ENCODE measurements at places on chromosomes 3 and 15.
A peak's percentile ranks its signal among the peaks of the same experiment; 100 is the strongest.

DNA sequence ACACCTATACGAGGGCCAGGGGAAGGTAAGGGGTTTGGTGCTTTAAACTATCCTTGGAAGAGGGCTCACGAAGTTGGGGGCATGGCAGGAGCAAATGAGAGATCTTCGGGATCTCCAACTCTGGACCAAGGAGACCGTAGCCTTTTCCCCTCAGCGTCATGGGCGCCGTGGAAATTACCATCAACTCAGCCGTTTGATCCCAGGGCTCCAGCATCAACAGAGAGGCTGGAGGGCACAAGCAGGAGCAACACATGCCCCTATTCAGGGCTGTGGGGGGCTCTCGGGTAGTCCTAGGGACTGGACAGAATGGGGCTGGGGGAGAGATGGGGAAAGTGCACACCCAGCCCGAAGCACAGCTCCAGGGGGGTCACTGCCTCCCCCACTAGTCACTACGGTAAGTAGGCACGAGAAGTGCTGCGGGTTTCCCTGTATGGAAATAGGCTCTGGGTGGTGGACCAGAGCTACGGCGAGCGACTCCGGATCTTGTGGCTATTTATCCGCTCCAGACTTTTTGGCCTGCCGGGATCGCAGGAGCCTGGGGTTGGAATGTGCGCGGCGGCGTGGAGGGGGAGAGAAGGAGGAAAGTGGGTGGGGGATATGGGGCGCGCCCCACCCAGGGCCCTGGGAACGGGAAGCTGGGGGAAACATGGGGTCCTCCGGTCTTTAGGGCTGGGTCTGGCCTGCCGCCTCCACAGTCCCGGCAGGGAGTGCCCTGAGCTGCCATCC is 539 bp upstream of the LAMB2 start:
- peak; percentile 65 for DNase-seq

DNA sequence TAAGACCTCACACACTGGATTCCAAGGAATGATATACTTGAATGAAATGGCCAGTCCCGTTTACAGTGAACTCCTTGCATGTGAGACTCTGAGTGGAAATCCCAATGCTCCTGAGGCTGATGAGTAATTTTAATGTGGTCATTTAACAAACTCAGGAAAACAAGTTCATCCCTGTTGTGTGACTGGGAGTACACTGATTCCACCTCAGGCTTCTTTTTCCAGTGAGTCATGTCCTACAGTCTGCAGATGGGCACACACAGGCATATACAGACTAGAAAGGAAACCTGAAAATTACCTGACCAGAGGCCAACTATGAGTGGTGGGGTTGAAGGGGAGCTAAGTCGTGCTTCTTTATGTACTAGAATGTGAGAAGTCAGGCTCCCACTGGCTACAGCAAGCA is 5.8 kb downstream of the SQOR start:
- DNase-seq: no peak

DNA sequence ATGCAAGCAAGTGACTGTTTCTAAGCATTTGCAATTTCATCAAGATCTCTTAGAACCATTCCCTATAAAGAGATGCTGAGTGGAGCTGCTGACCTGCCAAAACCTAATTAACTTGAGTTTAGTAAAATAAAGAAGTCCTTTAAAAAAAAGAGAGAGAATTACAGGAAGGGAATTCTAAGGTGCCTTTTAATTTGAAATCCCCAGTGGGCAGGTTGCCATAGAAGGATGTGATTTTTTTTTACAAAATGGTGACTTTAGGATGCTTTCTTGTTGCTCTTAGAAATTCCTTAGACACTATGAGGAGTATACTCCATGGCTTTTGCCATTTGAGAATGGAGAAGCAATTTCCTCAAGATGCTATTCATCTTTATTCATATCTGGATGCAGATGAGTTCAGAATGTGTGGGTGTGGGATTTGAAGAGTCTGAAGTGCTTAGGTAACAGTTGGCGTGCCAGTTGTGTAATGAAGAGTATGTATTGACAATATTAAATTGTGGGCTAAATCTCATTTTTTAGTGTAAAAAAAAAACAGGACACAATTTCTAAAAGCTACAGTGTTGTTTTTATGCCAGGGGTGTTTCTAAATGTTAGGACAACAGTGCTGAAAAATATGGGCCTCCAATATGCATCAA is 13.6 kb downstream of the LRRC3B start:
- DNase-seq: no peak

- DNase-seq: no peak
Measured at GRCh38 chr3:76624164-76624563, 415.7 kb upstream of the ROBO2 start.

GRCh38 chr15:66772604-66773128 is 70.6 kb downstream of the SMAD6 start:
- DNase-seq: no peak

GRCh38 chr15:78850941-78851755 is 21.5 kb upstream of the MORF4L1 start:
- no peak for DNase-seq

GRCh38 chr3:174498638-174499037 is 360.5 kb upstream of the NAALADL2 start:
- DNase-seq: no peak

DNA sequence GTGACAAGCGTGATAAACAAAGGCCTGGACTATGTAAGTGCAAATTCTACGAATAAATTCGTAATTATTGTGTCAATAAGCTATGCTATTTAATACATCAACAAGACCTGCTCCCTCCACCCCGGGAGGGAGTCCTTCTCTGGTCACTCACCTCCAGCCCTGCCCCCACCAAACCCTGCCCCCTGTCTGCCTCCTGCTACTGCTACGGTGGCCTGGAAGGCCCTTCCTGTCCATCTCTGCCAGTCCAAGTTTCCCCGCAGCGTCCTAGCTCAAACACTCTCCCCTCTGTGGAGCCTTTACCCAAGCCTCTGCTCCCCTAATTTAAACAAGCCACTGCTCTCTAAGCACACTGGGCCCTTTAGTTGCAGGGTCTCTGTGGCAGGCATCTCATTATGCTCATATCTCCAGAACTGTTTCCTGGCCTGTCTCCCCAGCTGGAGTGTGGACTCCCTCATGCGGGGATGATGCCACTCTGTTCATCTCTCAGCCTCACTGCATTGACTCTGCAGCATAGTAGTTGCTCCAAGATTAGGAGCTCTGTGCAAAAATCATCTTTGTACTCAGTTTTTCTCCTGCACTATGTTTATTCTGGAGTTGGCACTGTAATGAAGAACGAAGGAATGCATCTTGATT is 241.2 kb downstream of the NTRK3 start:
- DNase-seq: no peak

DNA sequence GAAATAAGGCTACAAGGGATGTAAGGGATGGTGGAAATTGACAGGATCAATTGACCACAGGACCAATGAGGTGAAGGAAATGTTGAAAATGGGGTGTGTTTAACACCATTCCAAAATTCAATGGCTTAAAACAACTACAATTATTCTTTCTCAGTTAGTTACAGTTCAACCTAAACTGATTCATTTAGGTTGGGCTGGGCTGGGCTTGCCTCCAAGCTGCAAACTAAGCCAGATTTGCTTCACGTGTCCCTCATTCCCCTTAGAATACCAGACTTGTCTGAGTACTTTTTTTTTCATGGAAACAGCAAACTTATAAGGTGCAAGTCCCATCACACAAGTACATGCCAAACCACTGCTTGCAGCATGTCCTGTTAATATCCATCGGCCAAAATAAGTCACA is 280.1 kb downstream of the NEK10 start:
- DNase-seq: no peak

DNA sequence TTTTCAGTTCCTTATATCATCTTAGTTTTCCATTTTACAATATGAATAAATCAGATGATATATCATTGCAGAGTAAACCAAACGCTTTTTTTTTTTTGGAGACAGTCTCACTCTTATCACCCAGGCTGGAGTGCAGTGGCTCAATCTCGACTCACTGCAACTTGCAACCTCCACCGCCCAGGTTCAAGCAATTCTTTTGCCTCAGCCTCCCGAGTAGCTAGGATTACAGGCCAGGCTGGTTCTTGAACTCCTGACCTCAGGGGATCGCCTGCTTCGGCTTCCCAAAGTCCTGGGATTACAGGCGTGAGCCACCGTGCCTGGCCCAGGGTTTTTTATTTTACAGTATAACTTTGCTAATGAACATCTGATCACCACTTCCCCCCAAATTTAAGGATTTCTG is 5.9 kb upstream of the EBLN2 start:
- no peak for DNase-seq

- no peak for DNase-seq
Measured at GRCh38 chr3:159857840-159858239, 130.8 kb upstream of the IL12A start.
